ENCODE measurements at places on chromosomes 6 and 20.

DNA sequence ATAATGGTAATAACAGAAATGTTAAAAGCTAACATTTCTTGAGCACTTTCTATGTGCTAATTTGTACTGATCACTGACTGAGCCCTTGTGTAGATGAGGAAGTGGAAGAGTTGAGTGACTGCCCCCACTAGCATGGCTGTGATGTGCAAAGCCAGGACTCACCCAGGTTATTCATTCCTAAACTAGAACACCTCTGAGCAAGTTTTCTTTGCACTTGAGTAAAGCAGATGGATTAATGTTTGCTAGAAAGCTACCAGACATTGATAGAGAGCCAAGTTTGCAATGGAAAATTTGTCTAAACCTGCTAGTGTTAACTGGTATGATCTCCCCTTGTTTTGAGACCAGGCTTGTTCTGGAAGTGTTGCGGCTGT lies 467.4 kb upstream of the PLCB4 start:
- no peak for DNase-seq

DNA sequence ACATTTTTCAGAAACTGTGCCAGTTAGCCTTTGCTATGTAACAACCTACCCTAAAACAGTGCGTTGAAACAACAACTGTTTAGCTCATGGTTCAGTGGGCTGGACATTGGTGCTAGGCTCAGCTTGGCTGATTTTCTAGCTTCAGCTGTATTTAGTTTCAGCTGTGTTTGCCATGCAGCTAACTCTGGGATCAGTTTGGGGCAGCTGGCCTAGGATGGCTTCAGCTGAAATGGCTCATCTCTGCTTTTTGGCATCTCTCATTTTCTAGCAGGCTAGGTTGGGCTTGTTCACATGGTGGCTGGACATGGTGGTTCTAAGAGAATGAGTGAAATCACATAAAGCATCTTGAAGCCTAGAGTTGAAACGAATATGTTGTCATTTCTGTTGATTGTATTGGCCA lies 464.2 kb downstream of the QKI start:
- no peak for DNase-seq

DNA sequence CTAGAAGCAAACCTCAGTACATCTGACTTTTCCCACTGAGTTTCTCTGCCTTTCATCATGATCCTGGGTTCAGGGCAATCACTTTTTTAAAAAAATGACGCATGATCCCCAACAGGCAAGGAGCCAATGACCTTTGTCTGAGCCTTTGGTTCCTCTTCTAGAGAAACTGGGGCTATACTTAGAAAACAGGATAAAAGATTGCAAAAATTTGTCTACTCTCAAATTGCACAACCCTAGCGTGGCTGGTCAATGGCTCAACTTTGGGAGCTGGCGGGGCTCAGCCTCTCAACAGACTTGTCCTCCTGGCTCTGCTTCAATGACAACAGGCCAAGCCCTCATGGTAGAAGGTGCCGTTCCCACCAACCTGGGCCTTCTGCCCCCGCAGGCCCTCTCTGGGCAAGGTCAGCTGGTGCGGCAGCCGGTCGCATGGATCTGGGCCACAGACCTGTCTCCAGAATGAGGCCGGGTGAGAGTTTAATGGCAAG lies 48.7 kb downstream of the PDYN start:
- DNase-seq: no peak

GRCh38 chr6:137145421-137145820 lies 28.0 kb downstream of the IL22RA2 start:
- DNase-seq: no peak

GRCh38 chr6:33321227-33321626 lies 3.7 kb upstream of the ZBTB22 start:
- DNase-seq: no peak

DNA sequence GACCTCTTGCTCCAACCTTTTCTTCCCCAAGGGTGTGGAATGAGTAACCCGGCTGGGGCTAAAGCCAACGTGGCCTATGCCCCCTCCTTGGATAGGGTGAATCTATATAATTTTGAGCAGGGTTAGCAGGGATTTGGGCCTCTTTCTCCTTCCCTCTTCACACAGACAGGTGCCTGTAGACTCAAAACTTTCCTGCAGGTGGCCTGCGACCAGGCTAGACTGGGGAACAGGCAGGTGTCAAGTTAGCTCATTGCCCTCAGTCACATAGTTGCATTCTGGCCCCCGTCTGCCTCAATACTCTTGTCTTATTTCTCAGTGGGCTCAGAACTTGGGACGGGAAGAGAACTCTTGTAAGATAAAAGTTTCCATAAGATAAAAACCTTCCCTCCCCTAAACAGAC lies 243.0 kb downstream of the ATXN1 start:
- DNase-seq: no peak

DNA sequence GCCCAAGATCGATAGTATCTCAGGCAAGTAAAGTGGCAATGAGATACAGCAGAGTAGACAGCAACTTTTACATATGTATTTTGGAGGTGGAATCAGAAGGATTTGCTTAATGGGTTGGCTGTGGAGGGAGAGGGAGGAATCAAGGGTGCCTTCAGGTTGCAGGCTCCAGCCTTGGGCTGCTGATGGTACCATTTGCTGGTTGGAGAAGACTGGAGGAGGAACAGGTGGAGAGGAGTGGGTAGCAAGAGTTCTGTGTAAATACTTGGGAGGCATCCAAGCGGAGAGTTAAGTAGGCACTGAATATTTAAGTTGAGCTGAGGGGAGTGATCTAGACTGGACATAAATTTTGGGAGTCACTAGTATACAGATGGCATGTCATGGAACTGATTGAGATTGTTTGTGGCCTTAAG lies 5.2 kb downstream of the BICRAL start:
- no peak for DNase-seq

- DNase-seq: no peak
Observed at GRCh38 chr20:50850721-50851286, 55.9 kb downstream of the BCAS4 start.

GRCh38 chr6:24385536-24386269 lies 17.0 kb upstream of the MRS2 start:
- DNase-seq: no peak

DNA sequence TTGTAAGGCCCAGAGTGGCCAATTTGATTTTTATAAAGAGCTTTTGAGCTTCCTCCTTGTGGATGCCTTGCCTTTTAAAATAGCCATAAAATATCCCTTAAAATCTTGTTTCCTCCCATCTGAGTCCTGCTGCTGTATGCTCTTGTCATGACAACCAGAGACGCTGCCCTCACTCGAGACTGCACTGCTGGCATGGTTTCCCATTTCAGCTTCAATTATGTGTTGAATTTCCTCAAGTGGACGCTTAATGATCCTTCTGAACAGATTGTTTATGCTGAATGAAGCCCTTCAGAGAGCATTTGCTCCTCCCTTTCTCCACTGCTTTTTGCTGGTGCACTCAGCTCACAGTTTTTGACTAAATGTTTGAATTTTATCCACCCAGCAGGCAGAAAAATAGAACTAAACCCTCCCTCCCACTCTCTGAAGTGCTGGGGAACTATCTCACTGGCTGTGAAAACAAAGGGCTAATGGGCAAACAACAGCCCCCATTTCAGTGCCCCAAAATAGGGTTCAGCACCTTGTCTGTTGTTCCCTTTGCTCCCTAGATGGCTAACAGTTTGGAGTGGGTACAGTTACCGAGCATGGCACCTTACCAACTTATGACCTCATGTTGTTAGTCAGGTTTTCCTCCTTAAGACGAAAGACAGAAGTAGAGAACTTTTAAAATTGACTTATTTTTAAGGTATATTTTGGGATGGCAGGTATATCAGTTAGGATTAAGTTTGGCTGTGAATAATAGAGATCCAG lies 45.5 kb upstream of the RNF8 start:
- no peak for DNase-seq

DNA sequence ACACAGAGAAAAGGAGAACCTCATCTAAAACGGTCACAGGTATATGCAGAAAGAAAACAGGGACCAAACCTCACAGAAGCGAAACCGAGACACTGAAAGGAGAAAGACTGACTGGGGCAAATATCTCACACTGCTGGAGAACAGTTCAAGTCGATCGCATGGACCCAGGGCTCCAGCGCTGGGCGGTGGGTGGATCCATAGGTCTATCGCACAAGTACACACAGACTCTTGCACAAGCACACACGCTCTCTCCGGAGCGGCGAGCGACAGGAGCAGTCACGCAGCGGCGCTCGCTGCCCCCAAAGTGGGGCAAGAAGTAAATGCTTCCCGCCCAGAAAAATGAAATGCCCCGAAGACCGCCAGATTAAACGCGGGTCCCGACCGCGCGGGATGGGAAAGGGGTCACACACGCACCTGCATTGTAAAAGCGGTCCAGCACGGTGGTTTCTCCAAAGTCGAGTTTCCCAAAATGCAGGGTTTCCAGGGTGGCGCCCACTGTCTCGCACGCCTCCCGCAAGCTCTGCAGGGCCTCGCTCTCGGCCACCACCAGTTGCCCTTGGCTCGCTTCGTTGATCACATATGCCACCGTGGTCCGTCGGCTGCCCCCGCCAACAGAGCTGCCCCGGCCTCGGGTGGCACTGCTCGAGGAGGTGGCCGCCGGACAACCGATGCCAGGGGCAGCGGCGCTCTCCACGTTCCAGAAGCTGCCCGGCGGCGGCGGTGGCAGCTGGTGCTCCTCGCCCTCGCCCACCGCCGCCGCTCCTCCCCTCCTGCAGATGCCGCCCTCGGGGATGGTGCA lies 782 bp downstream of the MAP3K5 start:
- peak; percentile 28 for DNase-seq

GRCh38 chr6:38708496-38708895 lies 5.6 kb upstream of the GLO1 start:
- DNase-seq: no peak

DNA sequence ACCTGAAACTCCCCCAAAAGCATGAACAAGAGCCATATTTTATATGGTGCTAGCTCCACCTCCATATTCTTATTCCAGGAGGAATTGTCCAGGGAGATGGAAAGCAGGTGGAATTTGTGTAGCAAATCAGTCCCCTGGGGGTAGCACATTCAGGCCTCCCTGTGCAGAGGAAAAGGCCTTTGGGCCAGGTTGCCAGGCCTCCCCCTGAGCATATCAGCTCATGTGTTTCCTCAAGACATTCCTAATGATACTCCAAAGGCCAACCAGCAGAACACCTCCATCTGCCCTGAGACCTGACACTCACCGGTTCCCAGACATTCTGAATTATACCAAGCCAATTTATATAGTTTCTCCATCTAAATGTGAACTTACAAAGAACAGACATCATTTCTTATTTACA lies 2.6 kb upstream of the BANF2 start:
- no peak for DNase-seq

DNA sequence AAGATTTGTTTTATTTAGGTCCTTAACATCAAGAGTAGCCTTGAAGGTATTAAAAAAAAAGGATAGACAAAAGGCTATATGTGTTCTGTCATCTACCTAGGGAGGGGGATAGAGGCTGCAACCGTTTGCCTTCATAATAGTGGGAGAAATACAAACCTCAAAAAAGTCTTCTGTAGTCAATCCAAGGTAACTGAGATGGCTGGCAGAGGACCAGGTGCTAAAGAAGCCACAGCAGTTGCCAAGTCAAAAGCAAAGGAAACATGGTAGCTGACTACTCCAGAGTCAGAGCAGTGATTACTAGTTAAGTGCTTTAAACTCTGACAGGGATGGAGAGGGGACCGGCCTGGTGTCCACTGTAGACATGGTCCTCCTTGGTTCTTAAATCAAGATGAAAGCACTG lies 249.4 kb downstream of the PTPRK start:
- DNase-seq: no peak

GRCh38 chr20:55919956-55920355 lies 85.4 kb downstream of the CBLN4 start:
- no peak for DNase-seq

GRCh38 chr6:106804346-106805335 lies 169.9 kb downstream of the CD24 start:
- no peak for DNase-seq

DNA sequence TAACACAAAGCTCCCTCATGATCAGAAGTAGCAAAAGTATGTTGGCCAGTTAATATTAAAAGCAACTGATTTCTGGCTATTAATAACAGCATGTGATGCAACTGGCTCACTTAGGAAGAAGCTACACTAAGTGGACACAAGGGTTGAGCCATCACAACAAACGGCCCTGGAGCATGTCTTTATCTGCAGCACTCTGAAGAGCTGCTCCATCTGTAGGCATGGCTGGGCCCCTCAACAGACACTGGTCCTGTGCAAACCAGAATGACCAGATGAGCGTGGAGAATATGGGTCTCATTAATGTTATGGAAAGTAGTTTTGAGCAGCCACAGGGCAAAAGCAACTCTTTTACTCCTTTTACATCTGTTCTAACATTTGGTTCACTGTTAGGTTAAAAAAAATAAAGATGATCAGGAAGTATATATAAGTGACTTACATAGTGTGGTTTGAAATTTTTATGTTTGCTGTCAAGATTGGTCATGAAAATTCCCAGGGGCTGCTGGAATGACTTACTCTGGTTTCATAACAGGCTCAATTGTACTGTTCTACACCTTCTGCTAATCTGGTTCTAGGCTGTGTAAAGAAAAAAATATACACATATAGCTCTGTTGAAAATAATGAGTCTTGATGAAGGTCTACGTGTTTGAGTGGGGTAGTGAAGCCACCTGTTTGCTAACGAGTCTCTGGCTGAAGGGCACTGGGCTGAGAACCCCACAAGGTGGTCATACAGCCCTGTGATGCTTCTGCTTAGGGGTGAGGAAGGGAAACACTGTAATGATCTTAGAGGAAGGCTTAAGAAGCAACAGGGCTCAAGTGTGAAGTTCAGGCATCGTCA lies 58.1 kb downstream of the INSM1 start:
- DNase-seq: no peak

- DNase-seq: no peak
Observed at GRCh38 chr6:148770408-148771211, 23.8 kb downstream of the UST start.

- no peak for DNase-seq
Observed at GRCh38 chr20:62203378-62204030, 16.6 kb downstream of the HRH3 start.

- peak; percentile 12 for DNase-seq
Observed at GRCh38 chr20:48406498-48406897, 421.3 kb downstream of the PREX1 start.

DNA sequence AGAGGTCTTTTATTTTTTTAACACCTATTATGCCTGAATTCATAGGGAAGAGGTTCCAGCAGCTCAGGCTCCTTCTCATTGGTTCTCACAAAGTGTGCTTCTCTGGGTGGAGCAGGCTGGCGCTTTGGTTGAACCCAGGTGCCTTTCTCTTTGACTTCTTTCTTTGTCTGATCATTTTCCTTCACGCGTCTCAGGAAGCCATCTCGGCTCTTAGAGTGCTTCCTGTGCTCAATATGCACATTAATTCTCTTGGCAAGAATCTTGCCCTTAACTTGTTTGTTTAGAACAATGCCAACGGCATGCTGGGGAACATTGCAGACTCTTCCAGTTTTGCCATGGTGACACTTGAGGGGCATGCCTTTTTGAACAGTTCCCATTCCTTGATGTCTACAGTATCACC lies 44.2 kb upstream of the RNF24 start:
- DNase-seq: no peak

DNA sequence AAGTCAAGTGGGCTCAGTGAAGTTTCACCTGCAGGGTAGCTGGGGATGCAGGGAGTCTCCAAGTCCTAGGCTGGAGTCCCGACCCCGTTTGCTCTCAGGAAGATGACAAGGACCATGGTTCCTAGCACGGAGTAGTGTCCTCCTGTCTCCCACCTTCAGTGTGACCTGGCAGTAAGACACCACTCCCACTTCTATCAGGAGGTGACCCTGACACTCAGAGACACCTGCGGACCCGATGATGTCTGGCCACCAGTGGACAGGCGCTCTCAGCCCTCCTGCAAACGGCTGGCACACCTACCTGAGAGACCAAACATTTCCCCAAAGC lies 1.1 kb downstream of the SOD2 start:
- no peak for DNase-seq

All from activated T-cell treated with anti-CD3 and anti-CD28 coated beads for 48 hours (primary cell).